Activated effector memory CD4-positive, alpha-beta T cell treated with Interleukin-2 at 50 U/mL for 16 hours (primary cell): ENCODE measurements at places on chromosomes 6 and 20.

DNA sequence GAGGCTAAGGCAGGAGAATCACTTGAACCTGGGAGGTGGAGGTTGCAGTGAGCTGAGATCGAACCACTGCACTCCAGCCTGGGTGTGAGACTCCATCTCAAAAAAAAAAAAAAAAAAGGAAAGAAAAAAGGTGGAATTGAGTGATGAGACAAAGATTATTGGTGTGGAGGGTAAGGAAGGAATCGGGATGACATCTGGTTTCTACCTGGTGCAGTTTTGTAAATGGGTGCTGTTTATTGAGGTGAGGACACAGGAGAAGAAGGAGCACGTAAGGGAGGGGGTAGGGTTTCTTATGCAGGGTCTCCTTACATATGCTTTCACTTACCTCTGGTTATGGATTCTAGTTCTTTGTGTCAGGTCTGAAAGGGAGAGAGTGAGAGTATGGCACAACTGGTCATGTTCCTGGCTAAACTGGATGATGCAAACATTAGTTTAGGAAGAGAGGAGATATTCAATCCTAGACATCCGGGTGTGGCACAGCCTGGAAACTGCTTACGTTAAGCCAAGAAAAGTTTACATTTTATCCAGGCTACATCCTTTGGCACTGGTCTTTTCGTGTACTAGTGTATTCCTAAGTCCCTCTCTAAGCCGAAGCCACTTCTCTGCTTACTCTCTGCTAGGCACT lies 5.4 kb downstream of the RALY start:
- no peak for DNase-seq

GRCh38 chr6:114605656-114606055 lies 262.8 kb upstream of the HS3ST5 start:
- DNase-seq: no peak

DNA sequence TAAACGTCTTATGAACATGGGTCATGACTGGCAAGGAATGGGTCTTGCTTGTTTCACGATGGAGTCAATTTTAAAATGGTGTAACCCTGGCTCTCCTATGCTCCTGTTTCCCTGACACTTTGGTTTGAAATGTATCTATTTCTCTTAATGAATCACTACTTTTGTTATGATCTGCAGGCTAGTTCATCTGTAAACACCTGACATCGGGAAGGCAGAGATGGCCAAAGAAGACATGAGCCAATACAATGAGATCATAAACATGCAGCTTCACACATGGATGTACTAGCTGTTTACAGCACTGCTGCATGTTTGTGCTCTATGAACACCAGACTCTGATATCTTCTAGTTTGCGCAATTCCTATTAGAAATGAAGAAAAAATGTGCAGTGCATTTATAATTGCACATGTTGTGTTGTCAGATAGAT lies 11.0 kb upstream of the RAD21L1 start:
- no peak for DNase-seq

DNA sequence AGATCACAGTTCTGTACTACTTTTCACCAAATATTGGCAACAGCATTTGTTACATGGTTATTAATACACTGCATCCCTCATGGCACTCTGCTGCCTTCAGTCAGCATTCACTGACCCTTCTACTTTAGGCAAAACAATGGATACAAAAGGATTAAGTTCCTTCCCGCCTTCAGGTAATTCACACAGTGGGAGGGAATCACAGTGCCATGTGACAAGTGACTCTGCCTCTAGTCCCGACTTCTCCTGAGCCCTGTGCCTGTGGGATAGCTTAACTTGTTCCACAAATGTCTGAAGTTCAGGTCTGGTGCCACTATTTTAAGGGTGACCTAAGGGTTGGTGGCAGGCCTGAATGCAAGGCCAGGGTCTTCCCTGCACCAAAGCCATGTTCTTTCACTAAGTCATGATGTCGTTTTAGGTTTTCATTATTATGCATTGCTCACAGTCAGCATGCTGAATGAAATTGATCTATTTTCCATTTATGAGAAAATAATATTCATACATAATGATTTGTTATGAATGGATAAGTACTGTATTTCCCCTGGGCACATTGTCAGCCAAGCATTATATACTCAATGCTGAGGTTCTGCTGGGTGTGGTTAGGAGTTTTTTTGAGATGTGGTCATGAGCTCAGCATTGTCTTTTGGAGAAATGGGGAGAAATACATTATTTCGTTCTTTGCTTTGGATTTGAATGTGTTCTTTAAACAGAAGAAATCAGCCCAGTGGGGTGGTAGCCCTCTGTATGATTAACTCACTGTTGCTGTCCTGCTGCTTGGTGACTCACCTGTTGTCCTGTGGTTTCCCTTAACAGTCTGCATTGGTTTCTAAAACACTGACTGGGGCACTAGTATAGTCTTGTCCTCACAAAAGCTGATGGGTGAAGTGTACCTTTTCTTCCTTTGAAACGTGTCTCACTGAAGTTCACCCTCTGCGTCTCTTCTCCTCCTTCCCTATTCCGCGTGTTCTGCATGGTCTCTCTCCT lies 66.4 kb downstream of the AFDN start:
- no peak for DNase-seq

DNA sequence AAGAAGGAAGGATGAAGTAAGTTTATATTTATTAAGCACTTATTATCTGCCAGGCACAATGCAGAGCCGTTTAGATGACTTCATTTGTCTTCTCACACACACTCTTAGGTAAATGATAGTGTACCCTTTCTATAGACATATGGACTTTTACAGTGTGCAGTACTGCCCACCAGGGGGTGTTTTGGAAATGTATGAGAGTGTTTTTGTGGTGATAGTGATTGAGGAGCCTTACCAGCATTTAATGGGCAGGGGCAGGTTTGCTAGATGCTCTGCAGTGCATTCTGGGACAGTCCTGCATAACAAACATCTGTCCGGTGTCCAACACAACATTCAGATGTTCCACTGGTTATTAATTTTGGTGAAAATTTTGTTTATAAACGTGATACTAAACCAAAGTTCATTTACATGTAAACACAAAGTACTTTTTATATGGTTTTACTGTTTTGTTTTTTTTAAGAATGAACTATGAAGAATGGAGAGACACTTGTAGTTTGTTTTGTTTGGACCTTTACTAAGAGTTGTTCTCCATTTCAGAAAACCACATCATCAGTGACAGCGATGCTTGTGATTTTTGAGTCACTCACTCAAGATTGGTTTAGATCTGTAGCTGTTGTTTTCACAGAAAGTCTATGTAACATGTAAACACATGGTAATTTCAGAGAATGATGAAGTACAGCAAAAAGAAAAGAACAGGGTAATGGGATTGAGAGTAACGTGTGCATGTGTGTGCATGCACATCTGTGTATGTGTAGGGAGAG lies 19.9 kb downstream of the KCNS1 start:
- no peak for DNase-seq

GRCh38 chr20:48051794-48052474 lies 266.7 kb upstream of the SULF2 start:
- DNase-seq: no peak

GRCh38 chr20:32984196-32984595 lies 20.0 kb downstream of the SUN5 start:
- DNase-seq: no peak

GRCh38 chr20:48066246-48066645 lies 281.0 kb upstream of the SULF2 start:
- DNase-seq: no peak
